Right ventricle myocardium inferior (tissue), 1 donor: ENCODE measurements at places on chromosomes 5 and 9. TPM values are rescaled to one million over a fixed set of nuclear protein-coding genes. Genes with fewer than 3 reads are reported as not detected.

DNA sequence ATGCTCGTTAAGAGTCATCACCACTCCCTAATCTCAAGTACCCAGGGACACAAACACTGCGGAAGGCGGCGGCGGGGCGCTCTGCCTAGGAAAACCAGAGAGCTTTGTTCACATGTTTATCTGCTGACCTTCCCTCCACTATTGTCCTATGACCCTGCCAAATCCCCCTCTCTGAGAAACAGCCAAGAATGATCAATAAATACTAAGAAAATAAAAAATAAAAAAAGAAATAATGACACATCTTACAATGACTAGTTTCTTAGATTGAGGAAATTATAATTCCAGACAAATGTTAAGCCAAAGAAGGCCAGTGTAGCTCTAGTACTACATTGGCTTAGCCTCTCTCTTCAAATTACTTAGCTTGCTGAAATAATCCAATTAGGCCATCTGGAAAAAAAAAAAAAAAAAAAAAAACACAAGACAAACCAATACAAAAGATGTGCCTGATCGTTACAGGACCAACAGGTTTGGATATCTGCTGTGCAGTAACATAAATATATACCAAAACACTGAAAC is 58.0 kb downstream of the ANXA2R start:
- no peak for DNase-seq

DNA sequence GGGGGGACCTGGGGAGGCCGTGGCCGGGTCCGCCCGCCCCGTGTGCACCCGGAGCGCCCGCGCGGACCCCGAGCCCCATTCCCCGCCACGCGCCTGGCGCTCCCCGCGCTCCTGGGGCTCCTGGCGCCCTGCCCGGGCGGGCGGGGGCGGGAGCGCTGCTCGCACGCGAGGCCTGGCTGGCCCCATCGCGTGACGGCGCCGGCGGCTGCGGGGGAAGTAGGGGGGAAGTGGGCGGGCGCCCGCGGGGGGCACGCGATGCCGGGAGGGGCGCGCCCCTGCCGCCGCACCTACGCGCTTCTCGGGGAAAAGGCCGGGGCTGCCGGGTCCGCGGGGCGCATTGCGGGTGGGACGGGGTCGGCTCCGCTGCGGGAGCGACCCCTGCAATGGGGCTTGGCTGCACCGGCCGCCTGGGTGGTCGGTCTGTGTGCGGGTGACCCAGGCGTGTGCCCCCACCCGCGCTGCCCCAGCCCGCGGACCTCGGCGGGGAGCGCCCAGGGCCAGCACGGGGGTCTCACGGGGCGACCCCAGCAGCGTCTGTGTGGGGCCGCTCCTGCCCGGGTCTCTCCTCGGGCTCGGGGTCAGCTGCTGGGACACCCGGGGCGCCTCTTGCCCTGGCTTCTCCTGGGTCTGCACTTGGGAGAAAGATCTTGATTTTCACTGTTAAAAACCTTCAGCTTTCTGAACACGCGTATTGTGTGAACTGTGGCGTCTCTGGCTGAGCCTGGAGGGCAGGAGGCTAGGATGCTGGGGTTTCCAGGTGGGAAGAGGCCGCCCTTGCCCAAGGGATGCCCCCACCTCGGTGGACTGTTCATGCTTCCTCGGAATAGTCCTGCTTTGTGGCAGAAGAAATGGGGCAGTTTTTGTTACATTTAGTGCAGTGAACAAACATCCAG is 52.4 kb downstream of the AHRR start:
- DNase-seq: peak; percentile 69

Gene GARNL3
- total RNA-seq: 13.1 TPM

Gene GFRA3
- total RNA-seq: 1.4 TPM

Gene SOX30
- total RNA-seq: 0.19 TPM

- DNase-seq: no peak
These were observed 12.1 kb downstream of the TMEM245 start for GRCh38 chr9:109107402-109108240.

- no peak for DNase-seq
These were observed 147.4 kb upstream of the LRRTM2 start for GRCh38 chr5:139022528-139022927.

GRCh38 chr5:113660206-113660605 is 146.7 kb downstream of the YTHDC2 start:
- no peak for DNase-seq

DNA sequence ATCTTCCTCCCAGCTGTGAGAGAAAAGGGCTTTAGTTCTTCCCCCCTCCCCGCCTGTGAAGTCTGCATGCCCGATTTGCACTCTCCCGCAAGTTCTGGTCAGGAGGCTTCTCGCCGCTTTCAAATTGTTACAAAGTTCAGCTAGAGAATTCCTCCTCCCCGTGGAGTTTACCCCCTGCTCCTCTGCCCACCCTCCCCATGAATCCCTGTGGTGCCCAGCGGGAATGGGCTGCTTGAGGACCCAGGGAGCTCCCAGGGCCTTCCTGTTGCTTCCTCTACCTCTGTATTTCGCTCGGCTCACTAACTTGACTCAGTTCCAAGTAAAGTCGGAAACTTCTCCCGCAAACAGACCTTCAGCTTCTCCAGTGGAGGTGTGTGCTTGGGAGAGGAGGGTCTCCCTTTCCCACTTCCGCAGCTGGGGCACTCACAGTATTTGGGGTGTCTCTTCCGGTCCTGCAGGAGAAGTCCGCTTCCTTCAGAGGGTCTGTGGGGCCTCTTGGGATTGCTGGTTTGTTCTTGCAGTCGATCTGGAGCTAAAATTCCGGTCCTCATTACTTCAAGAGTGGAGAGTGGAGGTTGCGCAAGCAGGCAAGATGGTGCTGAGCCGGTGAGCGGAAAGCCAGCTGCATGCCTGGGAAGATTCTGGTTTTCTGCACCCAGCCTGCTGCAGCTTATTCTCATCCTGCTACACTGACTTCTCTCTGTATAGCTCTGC is 97.8 kb downstream of the ADAMTS12 start:
- DNase-seq: no peak

DNA sequence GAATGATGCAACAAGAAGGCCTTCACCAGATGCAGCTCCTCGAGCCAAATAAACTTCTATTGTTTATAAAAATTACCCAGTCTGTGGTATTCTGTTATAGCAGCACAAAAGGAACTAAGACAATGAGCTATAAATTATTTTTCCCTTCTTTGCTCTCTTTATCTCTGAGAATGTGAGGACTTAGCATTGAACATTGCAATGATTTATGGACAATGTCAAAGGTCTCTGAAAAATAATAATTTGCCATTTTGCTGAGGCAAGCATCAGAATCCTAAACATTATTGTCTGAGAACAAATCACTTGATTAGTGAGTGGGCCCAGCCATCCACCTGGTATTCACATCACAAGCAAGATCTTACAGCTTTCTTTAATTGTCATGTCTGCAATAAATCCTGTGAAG is 95.4 kb upstream of the SSBP2 start:
- no peak for DNase-seq

Gene C5orf46
- 2.4 TPM for total RNA-seq

Gene PITX1
- not detected for total RNA-seq

GRCh38 chr5:128304088-128304487 is 220.5 kb downstream of the SLC12A2 start:
- DNase-seq: no peak

Gene DBH
- not detected for total RNA-seq

- DNase-seq: no peak
These were observed 268.0 kb downstream of the ADAMTSL1 start for GRCh38 chr9:18741945-18742344.

- no peak for DNase-seq
These were observed 8.8 kb upstream of the PANK3 start for GRCh38 chr5:168587987-168588386.

Gene LPCAT1
- 13.4 TPM for total RNA-seq

Gene WDR38
- not detected for total RNA-seq

DNA sequence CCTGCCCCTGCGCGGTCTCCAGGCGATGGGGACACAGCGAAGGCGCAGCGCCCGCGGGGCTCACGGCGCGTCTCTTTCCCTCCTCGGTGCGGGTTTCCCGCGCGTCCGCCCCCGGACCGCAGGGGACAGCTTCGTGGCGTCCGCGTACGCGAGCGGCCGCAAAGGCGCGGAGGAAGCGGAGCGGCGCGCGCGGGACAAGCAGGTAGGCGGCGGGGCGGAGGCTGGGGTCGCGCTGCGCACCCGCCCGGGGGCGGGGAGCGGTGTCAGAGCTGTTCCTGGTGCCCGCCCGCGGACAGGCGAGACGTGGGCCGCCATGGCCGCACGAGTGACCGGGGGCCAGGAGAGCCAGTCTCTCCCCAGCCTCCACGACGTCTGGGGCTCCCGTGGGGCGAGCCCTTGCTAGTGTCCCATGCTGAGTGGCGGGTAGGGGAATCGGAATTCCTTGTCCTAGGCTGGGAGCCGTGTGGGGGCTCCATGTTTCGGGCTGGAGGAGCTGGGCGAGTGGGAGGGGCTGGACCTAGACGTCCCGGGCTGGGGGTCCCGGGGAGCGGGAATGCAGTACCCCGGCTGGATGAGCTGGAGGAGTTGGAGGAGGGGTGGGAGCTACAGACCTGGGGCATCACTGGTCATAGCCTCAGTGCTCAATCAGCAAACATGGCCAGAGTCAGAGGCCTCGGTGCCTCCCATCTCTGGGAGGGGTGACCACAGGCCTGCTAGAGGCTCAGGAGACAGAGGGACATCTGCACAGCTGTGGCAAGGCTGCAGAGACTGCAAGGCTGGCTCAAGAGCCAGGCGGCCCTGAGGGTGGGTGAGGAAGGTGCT is 968 bp downstream of the NKD2 start:
- DNase-seq: no peak

GRCh38 chr5:126354858-126355731 is 68.1 kb upstream of the GRAMD2B start:
- DNase-seq: no peak
